ENCODE measurements at places on chromosomes 2 and 18.

GRCh38 chr2:160315337-160315736, 115.3 kb upstream of the ITGB6 start:
- DNase-seq, result no peak

- DNase-seq, result no peak
Observed at GRCh38 chr18:21680161-21680560, 24.4 kb downstream of the ABHD3 start.

DNA sequence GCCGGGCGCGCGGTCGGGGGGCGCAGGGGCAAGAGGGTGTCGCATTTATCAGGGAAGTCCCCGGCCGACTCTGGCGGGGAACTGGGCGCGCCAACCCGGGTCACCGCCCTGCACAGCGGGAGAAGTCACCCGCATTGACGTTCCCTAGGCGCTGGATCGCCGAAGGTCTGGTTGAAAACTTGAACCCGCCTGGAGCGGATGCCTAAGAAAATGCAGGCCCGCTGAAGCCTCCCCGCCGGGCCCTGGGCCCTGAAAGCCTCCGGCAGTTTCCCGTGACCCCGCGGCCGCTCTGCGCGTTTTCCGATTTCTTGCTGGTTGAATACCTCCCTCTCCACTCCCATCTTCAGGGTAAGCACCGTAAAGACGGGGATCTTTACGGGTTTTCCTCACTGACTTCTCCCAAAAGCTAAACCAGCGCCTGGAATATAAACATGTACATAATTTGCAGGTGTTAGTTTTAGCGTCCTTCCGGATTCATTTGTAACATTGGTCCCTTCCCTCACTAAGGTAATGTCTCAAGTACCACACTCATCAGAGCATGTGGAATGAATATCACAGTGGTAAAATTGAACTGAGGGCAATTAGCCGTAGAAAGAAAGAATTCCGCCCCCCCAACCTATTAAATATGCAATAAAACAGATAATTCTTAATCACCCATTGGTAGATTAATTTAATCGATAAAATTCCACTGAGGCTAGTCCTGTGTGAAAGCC, 675 bp upstream of the SPIRE1 start:
- DNase-seq, result no peak

DNA sequence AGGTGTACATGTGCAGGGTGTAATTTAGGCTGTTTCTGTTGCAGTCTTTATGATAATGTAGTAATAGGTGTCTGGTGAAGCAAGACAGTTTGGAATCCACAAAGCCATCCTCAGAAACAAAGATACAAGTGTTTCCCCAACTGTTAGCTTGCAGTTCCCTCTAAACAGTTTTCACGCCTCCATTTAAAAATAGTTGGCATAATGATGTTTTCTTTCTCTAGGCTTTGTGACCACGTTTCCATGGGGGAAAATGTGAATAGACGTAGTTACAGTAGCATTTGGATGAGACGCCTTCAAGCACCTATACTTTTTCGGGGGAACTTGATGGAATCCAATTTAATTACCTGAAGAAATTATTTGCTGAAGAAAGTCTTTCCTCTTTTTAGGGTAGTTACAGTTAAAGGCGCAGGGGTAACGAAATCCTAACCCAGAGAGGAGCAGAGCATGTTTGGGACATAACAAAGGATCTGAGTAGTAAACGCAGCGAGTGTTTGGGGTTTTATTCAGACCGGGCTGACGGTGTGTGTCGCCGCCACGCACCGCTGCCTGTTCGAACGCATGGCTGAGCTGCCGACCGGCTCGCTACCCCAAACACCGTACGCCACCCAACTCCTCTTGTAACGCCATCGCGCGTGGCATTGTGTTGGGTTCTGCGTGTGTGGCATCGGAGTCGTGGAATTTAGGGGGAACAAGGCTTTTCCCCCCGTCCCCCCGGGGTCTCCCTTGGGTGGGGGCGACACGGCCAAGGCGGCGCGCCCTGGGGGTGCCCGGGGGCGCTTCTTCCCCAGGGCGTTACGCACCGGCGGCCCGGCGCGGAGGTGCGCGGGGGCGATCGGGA, 681 bp upstream of the NRP2 start:
- DNase-seq, result no peak
